H1 (cell line): ENCODE measurements at places on chromosomes 4 and X.

- H3K27ac ChIP-seq = no peak overlapping the region
- no peak for DNase-seq
- H3K36me3 ChIP-seq = no peaks in the 10 kb centered on the region
- H3K27me3 ChIP-seq = no peaks in the 10 kb centered on the region
- H3K4me1 ChIP-seq = no peaks in the 10 kb centered on the region
These were observed 71.4 kb upstream of the TTC29 start for GRCh38 chr4:147017081-147017480.

DNA sequence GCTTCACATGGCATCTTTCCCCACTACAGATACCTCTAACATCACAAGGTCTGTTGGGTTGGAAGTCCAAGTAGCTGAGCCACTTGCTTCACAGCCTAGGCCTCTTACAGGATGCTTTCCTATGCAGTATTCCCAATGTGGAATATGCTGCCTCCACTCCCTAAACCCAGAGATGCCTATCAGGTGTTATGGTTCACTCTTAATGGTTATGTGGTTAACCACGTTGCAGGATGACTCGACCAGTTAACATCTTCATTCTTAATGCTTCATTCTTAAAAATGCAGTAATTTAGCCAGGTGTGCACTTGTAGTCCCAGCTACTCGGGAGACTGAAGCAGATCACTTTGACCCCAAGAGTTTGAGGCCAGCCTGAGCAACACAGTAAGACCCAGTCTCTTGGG lies 24.2 kb downstream of the HAUS3 start:
- no peak for DNase-seq
- H3K4me3 ChIP-seq = no peak overlapping the region
- H3K36me3 ChIP-seq = no peaks in the 10 kb centered on the region

DNA sequence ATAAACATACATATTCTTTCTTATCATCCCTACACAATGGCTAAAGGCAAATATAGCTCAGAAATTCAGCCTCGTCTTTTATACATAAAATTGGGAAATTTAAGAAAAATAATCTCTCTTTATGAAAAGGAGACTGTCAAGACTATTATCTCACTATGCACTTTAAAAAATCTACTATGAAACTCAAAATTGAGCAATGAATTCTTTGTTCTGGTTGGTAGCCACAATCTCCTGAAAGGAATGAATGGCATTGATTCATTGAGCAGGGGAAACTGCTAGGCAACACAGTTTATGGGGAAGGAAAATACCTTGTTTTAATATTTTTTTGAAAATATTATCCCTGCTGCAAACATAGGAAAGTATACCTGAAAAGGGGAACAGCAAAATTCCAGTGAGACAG lies 397.1 kb downstream of the RAB28 start:
- no peaks in the 10 kb centered on the region for H3K36me3 ChIP-seq
- DNase-seq = no peak
- H3K27me3 ChIP-seq = no peaks in the 10 kb centered on the region
- peaks cover 2% of the 10 kb centered on the region for H3K4me1 ChIP-seq
- H3K4me3 ChIP-seq = no peak overlapping the region

GRCh38 chr4:40482985-40483647 lies 146.5 kb downstream of the RBM47 start:
- H3K36me3 ChIP-seq = no peaks in the 10 kb centered on the region
- H3K4me3 ChIP-seq = no peak overlapping the region
- no peak for DNase-seq
- H3K4me1 ChIP-seq = no peaks in the 10 kb centered on the region

- H3K27ac ChIP-seq = no peak overlapping the region
- H3K27me3 ChIP-seq = no peaks in the 10 kb centered on the region
- H3K4me3 ChIP-seq = no peak overlapping the region
- no peak for DNase-seq
These were observed 405.9 kb upstream of the MAD2L1 start for GRCh38 chr4:120472447-120473131.

DNA sequence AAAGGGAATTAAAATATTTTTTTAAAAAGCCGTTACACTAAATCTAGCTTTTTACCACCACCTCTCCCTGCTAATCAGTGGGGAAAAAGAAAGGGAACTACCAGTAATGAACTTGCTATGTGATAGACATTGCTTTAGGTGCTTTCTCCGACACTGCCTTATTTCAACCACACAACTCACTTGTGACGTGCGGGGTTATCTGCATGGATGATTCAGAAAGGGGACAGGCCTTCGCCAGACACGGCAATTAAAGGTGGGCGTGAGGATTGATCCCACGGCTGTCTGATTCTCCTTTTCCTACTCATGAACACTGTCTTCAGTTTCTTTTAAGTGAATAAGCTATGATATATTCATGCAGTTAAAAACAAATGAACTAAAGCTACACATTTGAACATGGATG lies 882 bp upstream of the CXCR3 start:
- peaks cover 5% of the 10 kb centered on the region; the same call in 1 of the 2 replicates for H3K4me1 ChIP-seq
- no peaks in the 10 kb centered on the region for H3K36me3 ChIP-seq
- DNase-seq = no peak

GRCh38 chr4:31051565-31051964 lies 331.4 kb downstream of the PCDH7 start:
- H3K4me3 ChIP-seq = no peak overlapping the region
- no peaks in the 10 kb centered on the region for H3K36me3 ChIP-seq
- H3K27ac ChIP-seq = no peak overlapping the region
- no peaks in the 10 kb centered on the region for H3K27me3 ChIP-seq

GRCh38 chr4:187139141-187139540 lies 415.5 kb upstream of the FAT1 start:
- no peaks in the 10 kb centered on the region for H3K36me3 ChIP-seq
- no peak overlapping the region for H3K27ac ChIP-seq
- H3K27me3 ChIP-seq = no peaks in the 10 kb centered on the region
- H3K4me3 ChIP-seq = no peak overlapping the region

- no peaks in the 10 kb centered on the region for H3K36me3 ChIP-seq
- H3K27ac ChIP-seq = no peak overlapping the region
- H3K4me1 ChIP-seq = no peaks in the 10 kb centered on the region
- DNase-seq = no peak
These were observed 181.1 kb upstream of the SMIM31 start for GRCh38 chr4:164572877-164573279.

- no peak overlapping the region for H3K27ac ChIP-seq
- H3K27me3 ChIP-seq = no peaks in the 10 kb centered on the region
- peaks cover 5% of the 10 kb centered on the region; the same call in 1 of the 2 replicates for H3K4me1 ChIP-seq
- peaks cover 11% of the 10 kb centered on the region; the same call in 1 of the 2 replicates for H3K36me3 ChIP-seq
- no peak for DNase-seq
These were observed 2.4 kb downstream of the ANKRD50 start for GRCh38 chr4:124710015-124710741.
